ENCODE measurements at places on chromosomes 7 and 10.

- no peak for DNase-seq
These were observed 124.7 kb upstream of the C1QL3 start for GRCh38 chr10:16646181-16647059.

- no peak for DNase-seq
These were observed 16.9 kb upstream of the AKR1E2 start for GRCh38 chr10:4809156-4809555.

DNA sequence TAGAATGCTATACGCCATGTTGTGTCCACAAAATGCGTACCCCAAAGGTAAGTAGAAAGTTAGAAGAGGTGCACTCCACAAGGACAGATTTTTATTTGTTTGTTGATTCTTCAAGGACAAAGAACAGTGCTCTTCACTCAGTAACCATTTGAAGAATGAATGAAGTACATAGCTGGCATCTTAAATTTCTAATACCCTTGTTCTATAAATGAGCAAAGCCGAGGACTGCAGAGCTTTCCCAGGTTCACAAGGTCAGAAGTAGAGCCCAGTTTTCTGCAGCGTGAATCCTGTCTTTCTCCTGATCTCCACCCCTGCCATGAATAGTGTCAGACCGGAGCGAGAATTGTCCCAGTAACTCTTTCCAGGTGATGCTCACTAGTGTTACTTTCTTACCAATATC lies 9.5 kb downstream of the HECW1 start:
- no peak for DNase-seq

GRCh38 chr10:69437321-69438259 lies 13.7 kb upstream of the TSPAN15 start:
- DNase-seq, result no peak

DNA sequence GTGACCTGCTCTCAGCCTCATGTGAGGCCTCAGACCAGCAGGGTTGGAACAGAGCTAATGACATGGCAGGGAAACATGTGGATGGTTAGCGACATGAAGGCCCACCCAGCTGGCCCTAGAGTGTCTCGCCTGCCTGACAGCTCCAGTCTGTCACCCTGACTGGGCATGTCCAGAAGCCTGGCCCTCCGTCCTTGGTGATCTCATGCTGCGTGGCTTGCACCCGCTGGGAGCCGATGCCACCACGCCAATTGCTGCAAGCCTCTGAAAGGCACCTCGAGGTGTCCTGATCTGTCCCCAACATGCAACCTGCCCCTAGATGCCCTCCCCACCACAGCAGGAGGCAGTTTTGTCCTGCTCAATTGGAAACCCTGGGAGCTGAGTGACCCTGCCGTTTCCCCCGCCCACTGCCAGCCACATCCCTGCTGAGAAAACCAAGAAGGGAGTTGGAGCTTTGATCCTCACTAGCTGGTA lies 27.8 kb upstream of the RET start:
- peak; percentile 9 for DNase-seq

- DNase-seq, result no peak
These were observed 17.0 kb downstream of the XPNPEP1 start for GRCh38 chr10:109906316-109906715.

DNA sequence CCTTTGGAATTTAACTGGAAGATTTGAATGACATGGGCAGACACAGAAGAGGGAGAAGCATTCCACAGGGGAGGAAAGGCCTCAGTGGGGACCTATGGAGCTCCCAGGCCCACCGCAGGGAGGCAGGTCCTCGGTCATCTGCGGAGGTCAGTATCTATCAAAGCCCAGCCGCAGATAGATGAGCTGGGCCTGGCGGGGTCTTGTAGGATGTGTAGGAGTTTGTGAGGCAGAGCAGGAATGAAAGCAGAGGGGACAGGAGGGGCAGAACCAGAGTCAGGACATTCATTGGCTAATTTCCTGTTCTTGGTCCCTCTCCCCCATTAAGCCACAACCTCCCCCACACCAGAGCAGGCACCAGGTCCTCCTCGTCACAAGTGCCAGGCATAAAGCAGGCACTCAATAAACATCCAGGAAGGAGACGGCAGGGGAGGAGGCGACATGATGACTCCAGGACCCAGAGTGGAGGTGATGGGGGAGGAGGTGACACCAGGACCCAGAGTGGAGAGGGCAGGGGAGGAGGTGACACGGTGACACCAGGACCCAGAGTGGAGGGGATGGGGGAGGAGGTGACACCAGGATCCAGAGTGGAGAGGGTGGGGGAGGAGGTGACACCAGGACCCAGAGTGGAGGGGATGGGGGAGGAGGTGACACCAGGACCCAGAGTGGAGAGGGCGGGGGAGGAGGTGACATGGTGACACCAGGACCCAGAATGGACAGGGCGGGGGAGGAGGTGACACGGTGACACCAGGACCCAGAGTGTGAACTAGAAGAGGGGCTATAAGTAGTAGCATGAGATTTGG lies 83.7 kb upstream of the PDGFA start:
- DNase-seq, result peak; percentile 84

- DNase-seq, result no peak
These were observed 548 bp downstream of the AGAP3 start for GRCh38 chr7:151086802-151087244.
